ENCODE measurements at places on chromosomes 12 and 14.
A peak's percentile ranks its signal among the peaks of the same experiment; 100 is the strongest.

DNA sequence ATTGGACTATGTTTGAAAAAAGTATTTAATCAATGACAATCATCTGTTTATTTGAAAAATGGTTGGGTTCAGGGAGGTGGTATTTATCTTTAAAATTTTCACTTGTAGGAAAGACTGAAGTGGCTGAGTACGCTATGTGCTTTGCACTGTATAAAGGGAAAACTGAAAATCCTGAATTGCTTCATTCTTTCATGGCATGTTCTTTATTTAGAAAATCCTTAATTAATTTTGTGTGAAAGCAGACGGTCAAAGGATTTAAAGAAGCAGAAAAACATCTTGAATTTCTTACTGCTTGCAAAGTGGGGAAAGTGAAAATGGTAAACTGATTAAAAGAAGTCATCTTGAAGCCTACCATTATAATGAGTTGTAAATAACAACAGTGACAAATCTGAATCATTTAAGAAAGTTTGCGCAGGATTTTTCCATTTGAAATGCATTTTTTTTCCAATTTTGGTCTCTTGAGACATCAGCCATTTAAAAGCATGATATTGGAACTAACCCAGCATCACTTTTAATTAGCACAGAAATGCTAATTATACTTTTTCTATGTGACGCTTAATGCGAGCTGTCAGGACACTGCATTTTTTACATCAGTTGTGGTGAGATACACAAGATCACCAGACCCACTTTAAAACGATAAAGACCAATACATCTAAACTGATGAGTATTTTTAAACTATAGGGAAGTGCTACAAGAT, 169.0 kb downstream of the NEDD1 start:
- no peak for DNase-seq

- DNase-seq: no peak
These were observed 222.6 kb upstream of the SYT1 start for GRCh38 chr12:78641837-78642423.

GRCh38 chr12:28034271-28034670, 61.7 kb upstream of the PTHLH start:
- no peak for DNase-seq

DNA sequence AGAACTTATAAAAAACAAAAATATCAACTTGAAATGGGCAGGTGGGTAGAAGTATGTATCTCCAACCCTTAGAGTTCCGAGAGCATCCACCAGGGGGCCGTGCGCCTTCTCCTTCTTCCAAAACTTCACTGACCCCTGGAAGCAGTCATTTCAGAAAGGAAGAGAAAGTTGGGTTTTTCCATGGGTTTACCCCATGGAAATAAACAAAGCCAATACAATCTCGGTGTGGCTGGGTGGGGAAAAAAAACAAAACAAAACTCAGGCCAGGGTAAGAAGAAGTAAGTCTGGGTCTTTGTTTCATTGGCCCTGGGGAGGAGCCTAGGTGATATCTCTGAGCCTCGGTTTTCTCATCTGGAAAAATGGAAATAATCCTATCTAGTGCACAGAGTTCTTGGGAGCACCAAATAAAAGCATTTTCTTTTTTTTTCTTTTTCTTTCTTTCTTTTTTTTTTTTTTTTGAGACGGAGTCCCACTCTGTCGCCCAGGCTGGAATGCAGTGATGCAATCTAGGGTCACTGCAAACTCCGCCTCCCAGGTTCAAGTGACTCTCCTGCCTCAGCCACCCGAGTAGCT, 33.6 kb upstream of the HNF1A start:
- DNase-seq: peak; percentile 62

DNA sequence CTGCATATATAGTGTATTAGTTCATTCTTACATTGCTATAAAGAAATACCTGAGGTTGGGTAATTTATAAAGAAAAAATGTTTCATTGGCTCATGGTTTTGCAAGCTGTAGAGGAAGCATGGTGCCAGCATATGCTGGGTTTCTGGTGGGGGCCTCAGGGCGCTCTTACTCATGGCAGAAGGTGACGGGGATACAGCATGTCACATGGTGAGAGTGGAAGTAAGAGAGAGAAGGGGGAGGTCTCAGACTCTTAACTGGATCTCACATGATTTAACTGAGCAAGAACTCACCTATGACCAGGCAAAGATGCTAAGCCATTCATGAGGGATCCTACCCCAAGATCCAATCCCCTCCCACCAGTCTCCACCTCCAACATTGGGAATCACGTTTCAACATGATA, 15.9 kb upstream of the PAWR start:
- no peak for DNase-seq

- DNase-seq: no peak
These were observed 497.1 kb downstream of the RPS29 start for GRCh38 chr14:49089107-49089506.

- no peak for DNase-seq
These were observed 76.9 kb downstream of the BMP4 start for GRCh38 chr14:53879747-53880146.

DNA sequence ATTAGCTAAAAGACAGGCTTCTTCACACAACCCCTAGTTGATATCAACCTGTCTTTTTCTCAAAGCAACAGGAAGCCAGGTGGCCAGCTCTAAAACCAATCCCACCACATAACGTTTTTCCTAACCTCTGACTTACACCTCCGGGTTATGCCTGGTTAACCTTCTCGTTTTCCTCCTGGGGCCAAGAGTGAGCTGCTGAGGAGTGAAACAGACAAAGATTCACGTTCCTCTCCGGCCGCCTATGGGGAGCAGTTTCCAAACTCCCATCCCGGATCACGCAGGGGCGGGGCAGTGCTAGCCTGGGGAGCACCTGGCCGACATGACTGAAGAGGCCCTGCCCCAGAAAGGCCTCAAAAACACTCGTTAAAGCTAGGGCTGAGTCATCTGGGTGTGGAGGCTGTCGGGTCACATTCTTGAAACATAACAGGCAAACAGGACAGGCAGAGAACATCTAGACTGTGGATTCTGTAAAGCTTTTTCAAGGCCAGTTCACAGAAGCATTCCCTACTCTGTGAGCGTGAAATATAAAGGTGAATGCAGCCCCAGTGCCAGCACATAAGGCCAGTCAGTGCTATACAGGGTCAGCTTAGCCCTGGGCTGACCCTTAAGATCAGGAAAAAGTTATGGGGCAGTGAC, 25.9 kb upstream of the LGALS3 start:
- peak; percentile 56 for DNase-seq

DNA sequence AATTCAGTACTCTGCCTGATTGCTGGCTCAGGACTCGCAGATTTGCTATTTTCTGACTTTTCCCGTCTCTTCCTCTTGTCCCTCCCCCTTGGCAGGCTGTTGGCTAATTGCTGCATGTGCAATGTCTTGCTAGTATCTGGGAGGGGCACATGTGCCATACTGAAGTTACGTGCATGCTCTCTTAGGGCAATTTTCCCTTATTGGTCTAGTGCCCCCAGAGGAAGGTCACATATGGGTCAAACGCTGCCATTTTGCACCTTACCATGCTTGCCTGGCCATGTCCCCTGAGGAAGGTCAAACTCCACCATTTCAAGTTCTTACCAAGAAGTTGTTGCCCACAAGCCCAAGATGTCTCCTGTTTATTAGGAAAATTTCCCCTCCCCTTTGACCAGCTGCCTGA, 13.9 kb upstream of the ERC1 start:
- DNase-seq: no peak

DNA sequence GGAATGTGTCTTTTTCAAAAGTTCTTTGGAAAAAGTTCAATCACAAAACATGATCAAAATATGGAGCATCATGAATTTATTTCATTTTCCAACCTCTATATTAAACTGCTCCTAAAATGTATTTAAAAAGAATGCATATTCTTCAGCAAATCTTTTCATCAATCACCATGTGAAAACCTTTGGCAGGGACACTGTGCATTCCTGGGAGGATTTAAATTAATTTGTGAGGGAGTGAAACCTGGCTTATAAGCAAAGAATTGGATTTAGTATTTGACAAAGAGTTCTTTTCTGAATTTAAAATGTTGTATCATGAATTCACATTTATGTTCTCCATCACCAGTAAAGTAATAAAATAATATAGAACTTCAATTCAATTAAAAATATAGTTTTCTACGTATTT, 38.2 kb downstream of the PAWR start:
- no peak for DNase-seq

DNA sequence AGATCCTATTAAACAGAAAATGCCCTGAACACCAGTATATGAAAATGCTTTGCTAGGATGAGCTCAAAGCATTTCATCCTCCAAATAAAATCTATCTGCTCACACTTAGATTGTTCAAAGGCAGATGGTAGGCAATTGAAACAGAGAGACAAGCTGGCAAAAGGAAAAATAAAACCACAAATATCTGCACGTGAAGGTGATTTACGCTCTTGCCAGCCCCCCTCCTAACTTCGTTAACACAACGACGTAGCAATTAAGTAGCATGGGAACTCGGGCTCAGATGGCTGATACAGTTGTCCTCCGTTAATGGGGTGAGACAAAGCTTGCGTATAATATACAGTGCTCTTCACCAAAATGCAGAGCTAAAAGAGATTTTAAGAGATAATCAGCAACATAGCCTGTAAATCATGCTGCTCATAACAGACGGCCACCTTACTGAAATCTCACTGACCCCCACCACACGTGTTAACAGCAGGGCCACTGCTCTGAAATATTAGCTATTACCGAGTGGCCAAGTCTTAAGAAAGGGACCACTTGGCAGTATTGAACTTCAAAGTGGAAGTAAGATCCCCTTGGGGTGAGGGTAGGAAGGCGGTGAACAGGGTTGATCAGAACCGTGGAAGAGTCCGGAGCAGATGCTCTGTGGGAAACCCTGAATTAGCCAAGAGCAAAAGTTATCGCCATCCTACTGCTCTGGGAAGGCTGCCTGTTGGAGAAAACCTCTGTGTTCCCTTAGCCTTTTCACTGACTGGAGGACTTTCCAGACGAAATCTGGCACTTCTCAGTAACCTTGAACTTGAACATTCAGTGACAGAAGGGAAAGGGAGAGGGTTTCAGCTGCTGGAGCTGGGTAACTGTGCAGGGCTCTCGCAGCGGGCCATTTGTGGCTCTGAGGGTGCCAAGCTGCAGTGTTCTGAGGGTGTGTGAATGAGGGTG, 23.1 kb downstream of the ETV6 start:
- peak; percentile 48 for DNase-seq

All from adrenal gland (tissue), 19 donors.